ENCODE measurements at places on chromosomes 7 and 10. TPM values are rescaled to one million over a fixed set of nuclear protein-coding genes. Genes with fewer than 3 reads are reported as not detected.

Gene AKR1D1
- not detected for total RNA-seq

Gene COL13A1
- total RNA-seq: 4.9 TPM

Gene NPSR1
- not detected for total RNA-seq

Gene HMX2
- total RNA-seq: not detected

Gene LDB3
- total RNA-seq: 0.23 TPM

Gene CFAP70
- 0.23 TPM for total RNA-seq

Gene TRPV5
- not detected for total RNA-seq

Gene EIF4H
- total RNA-seq: 225 TPM

Gene PNLIPRP2
- not detected for total RNA-seq

All from pericardium fibroblast (primary cell).